ENCODE measurements at places on chromosomes 3 and 15. TPM values are rescaled to one million over a fixed set of nuclear protein-coding genes. Genes with fewer than 3 reads are reported as not detected.

SRGAP3 gene
- 13.1 TPM for total RNA-seq

SLC12A1 gene
- total RNA-seq, result not detected

ESYT3 gene
- 38.3 TPM for total RNA-seq

SLC9C1 gene
- 0.12 TPM for total RNA-seq

CYP1A2 gene
- total RNA-seq, result not detected

LEKR1 gene
- 5.4 TPM for total RNA-seq

GNB5 gene
- total RNA-seq, result 13.7 TPM

SLC7A14 gene
- total RNA-seq, result 0.03 TPM

GRCh38 chr3:43373560-43373928, 87.2 kb downstream of the SNRK start:
- no peak for DNase-seq

DNA sequence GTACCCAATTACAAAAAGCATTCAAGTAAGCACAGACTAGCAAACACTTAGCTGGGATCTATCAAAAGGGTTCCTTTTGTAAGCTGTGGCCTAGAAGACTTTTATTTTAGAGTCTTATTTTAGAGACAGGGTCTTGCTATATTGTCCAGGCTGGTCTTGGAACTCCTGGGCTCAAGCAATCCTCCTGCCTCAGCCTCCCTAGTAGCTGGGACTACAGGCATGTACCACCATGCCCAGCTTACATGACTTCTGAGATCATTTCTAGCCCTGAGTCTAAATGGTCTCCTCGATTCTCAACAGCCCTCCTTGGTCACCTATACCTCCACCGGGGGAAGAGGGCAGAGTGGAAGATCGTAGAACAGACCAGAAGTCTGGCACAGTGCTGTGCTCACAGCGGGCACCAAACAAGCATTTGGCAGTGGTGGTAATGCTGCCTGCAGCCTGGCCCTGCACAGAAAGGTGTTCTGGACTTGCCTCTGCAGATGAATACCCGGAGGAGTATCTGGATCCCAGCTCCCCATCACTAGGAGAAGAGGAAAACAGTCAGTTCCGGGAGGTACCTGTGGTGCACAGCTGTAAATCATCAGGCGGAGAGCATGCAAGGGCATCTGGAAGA, 2.4 kb downstream of the FAM219B start:
- DNase-seq, result no peak

- DNase-seq, result peak; percentile 6
These were observed 225.0 kb upstream of the PROK2 start for GRCh38 chr3:72009851-72010443.

- DNase-seq, result no peak
These were observed 82.0 kb upstream of the ATP11B start for GRCh38 chr3:182711261-182711683.

DNA sequence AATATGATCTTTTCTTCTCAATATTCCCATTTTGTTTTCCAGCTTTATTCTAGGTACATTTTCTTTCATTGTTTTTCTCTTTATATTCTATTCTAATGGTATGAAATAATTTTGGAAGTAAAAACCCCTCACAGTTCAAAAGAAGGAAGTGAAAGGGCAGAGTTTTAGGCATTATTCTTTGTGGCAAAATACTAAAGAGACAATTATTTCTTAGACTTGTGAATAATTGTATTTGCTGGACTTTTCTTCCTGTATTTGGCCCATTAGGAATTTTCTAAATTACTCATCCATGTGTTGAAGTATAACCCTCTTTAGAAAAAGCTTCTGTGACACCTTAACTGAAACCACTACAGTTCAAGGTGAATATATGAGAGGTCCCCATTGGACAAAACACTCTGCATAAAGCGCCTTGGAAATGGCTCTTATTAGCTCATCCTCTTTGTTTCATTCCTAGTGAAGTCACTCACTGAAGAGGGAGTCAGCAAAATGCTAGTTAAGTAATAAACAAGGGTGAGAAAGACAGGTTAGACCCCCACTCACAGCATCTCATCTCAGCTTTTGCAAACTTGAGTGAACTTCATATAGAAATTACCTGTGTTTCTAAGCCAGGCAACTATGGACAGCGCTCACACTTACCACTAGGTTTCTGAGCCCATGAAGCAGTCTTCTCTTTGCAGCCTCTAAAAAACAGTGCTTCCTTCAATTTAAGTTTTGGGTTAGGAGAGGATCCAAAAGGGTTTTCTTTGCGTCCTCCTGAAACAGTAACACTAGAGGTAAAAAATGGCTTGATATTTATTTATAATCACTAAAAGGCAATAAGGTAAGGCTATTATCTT, 327.5 kb downstream of the ARPP21 start:
- DNase-seq, result no peak

GRCh38 chr15:70063261-70063925, 34.3 kb downstream of the TLE3 start:
- peak; percentile 54 for DNase-seq

GRCh38 chr3:53696401-53697172, 149.6 kb downstream of the CHDH start:
- peak; percentile 67 for DNase-seq

DNA sequence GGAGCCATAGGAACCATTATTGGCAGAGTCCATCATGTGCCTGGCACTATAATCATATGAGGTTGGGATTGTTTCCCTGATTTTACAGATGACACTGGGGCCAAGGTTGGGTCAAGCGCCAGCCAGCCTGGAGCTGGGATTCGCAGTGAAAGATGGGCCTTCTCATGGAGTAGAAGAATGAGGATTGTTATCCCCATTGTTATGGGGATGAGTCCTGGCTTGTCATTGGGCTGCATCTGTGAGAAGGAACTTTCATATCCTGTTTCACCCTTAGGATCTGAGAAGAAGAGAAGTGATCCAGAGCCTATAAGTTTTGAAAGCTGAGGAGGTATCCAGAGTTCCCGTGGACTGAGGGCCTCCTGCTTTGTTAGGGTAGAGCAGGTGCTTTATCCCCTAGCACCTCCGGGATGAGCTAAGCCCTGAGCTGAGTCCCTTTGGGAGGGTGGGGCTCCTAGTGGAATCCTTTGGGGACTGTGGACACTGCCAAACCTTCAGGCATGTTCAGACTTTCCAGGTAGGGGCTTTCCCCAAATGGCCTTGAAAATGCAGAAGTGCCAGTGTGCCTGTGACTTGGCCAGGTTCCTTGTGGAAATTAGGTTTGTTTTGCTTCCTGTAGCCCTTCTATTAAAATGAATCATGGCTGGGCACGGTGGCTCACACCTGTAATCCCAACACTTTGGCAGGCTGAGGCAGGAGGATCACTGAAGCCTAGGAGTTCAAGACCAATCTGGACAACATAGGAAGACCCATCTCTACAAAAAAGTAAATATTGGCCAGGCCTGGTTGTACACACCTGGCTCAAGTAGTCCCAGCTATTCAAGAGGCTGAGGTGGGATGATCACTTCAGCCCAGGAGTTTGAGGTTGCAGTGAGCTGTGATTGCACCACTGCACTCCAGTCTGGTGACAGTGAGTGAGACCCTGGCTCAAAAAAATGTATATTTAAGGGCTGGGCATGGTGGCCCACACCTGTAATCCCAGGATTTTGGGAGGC, 30.2 kb upstream of the BSN start:
- DNase-seq, result no peak

DNA sequence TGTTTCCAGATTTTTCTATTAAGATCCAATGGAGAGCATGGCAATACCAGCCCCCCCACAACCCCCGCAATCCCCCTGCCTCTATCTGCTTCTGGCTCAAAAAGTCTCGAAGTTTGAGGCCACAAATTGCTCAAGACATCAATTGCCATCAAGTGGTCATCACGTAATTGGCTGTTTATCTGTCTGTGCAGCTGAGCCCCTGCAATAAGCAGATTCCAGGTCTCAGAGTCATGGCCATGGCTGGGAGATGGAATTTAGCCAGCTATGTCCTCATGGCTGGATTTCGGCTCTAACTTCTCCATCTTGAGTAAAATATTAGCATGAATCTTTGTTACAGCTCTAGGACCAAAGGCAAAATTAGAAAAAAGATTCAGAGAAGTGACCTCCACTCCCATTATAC, 22.7 kb downstream of the SSUH2 start:
- DNase-seq, result peak; percentile 34

GRCh38 chr15:62896969-62897486, 145.5 kb upstream of the TPM1 start:
- DNase-seq, result peak; percentile 93

GRCh38 chr15:55860468-55860867, 117.5 kb upstream of the PRTG start:
- no peak for DNase-seq

DNA sequence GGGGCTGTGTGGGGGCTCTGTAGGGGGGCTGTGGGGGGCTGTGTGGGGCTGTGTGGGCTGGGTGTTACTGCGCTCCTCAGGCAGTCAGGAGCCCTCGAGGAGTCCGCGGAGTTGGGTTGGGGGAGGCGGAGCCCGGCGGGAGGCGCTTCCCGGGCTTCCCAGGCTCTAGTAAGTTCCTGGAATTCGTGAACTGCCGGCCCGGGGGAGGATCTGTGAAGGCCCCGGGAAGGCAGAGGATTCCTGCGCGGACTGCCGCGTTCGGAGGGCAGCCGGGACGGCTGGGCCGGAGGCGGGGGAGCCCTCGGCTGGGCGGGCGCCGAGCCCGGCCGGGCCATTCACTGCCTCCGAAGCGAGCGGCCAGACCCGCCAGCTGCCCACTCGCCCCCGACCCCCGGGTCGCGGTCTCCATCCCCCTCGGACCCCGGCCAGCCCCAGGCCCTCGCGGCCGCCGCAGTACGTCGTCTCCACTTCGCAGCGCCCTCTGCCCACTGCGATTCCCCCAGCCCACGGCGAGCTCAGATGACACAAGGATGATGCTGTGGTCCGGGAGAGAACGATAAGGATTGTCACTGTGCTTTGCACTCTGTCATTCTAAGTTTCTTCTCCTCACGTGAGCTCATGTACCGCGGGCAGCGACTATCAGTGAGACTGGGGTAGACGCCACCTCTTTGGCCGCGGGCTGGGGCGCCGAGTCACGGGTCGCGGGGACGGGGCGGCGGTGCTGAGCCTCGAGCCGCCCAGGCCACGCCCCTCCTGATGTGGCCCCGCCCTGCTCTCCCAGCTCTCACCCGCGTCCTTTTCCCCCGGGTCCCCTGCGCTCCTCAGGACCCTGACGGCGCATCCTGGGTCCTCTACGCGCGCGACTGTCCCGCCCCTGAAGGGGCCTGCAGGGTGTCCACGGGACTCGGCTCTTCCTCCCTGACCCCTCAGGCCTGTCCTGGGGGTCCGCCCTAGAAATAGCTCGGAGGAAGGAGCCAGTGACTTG, 65.3 kb downstream of the KLF13 start:
- peak; percentile 66 for DNase-seq

- DNase-seq, result no peak
These were observed 71.9 kb upstream of the SLC6A11 start for GRCh38 chr3:10744098-10744465.

GRCh38 chr15:73897441-73898261, 24.3 kb downstream of the TBC1D21 start:
- peak; percentile 33 for DNase-seq

GRCh38 chr3:138441256-138441655, 6.8 kb downstream of the ESYT3 start:
- no peak for DNase-seq

DNA sequence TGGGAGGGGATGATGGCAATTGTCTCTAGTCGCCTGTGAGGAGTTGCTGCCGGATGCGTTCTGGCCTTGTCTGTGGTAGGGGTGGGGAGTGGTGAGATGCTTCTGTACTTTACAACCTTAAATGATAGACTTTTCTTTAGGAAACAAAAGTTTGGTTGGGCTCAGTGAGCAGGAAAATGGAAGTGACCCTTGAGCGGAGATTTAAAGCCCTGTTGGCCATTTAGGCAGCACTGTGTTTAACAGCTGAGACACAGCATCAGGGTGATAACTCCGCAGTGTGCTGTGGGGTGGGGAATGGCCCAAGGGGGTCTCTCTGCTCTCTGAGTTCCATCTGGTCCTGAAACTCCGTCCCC, 36.6 kb downstream of the SPSB4 start:
- no peak for DNase-seq

- peak; percentile 96 for DNase-seq
These were observed 60.5 kb downstream of the XXYLT1 start for GRCh38 chr3:195210266-195210973.

DNA sequence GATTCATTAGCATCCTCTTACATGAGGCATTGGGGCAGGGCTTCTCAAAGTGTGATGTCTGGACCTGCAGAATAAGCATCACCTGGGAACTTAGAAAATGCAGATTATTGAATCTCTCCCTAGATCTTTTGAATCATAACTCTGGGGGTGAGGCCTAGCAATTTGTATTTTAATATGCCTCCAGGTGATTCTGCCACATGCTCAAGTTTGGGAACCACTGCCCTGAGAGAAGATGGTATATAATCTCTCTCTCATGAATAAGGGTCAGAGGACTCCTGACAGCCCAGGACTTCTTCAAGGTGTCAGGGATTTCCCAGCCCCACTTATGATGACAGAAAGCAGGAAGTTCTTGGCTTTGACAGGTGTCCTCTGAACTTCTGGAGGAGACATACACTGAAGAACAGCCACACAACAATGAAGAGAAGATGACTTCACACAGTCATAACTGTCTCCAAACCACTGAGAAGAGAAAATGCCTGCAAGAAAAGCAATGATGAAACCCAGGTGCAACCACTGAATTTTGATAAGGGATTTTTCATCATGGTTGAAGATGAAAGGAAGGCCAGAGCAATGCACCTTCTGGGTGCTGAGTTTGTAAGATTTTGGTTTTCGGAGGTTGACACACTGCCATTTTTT, 211.9 kb upstream of the MRPL3 start:
- DNase-seq, result no peak

DNA sequence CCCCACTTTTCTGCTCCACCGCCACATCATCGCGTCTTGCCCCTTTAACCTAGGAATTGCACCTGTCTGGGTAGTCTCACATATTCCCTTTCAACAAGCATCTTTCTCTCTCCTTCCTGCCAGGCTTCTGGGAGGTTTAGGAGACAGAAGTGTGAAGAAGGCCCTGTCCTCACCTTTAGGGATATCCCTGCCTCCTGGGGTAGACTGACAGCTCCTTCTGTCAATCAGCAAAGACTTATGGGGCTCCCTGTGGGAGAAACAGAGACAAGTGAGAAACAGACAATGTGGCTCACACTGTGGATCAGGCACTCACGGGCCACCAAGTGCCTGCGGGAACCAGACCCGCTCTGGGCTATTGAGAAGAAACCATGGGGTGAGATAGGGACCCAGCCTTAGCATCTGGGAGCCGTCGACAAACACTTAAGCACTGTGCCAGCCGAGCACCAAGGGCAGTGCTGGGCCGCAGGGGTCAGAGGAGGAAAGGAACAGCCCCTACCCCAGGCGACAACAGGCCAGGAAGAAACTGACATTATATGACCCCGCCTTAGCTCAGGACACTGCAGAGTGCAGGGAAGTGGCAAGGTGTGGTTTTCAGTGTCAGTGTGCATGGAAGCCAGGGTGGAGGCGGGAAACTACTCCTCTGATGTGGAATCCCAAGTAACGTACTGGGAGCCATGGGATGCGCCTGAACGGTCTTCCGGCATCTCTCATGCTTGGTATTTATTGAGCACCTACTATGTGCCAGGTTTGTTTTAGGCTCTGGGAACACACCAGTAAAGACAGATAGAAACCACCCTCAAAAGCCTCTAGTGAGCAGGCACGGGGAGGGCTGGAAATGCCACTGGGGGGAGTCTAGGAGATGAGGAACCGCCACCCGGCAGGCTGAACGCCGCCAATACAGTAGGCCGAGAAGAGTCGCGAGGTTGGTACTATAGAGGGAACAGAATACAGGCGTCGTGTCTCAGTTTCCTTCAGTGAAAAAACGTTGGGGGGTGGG, 1.8 kb downstream of the EFCC1 start:
- DNase-seq, result no peak

- no peak for DNase-seq
These were observed 29.3 kb downstream of the RIOX2 start for GRCh38 chr3:97942801-97943546.

- no peak for DNase-seq
These were observed 10.4 kb downstream of the PLA2G4D start for GRCh38 chr15:42083916-42084315.

GRCh38 chr3:72174040-72174439, 389.1 kb upstream of the PROK2 start:
- no peak for DNase-seq

All from lung (tissue), 17 donors.